CD4-positive, alpha-beta T cell treated with Interleukin-12 subunit alpha and Interleukin-12 subunit beta, for 1 hour (primary cell): ENCODE measurements at places on chromosomes 5 and 9.

DNA sequence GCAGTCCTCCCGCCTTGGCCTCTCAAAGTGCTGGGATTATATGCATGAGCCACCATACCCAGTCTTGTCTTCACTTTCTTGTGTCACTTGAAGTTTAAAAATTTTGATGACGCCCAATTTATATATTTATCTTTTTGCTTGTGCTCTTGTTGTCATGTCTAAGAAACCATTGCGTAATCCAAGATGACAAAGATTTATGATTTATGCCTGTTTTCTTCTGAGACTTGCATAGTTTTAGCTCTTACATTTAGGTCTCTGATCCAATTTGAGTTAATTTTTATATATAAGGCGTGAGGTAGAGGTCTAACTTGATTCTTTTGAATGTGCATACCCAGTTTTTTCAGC lies 18.6 kb downstream of the ANKHD1 start:
- DNase-seq: no peak

DNA sequence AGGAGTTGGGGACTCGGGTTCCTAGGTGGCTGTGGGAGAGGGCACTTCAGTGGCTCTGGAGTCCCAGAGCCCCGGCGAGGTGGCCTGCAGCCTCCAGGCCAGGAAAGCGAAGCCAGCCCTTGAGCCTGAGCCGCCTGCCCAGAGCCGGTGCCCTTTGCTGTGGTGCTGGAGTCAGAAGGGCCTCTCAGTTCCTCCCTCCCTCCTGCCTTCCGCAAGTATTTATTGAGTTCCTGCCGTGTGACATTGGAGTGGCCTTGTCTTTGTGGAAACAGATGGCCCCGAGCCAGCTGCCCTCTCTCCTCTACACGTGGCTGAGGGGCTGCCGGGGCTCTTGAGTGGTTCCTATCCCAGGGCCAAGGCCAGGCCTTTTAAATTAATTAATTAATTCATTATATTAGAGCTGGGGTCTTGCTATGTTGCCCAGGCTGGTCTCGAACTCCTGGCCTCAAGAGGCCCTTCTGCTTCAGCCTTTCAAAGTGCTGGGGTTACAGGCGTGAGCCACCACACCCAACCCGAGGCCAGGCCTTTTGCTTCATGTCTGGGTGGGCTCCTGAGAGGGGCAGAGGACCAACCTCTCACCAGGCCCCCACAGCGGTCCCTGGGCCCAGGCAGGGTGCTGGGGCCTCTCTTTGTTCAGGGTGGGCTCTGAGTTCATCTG lies 45.6 kb upstream of the IER5L start:
- no peak for DNase-seq

- DNase-seq: no peak
Observed at GRCh38 chr9:113313261-113313660, 10.1 kb upstream of the RNF183 start.

DNA sequence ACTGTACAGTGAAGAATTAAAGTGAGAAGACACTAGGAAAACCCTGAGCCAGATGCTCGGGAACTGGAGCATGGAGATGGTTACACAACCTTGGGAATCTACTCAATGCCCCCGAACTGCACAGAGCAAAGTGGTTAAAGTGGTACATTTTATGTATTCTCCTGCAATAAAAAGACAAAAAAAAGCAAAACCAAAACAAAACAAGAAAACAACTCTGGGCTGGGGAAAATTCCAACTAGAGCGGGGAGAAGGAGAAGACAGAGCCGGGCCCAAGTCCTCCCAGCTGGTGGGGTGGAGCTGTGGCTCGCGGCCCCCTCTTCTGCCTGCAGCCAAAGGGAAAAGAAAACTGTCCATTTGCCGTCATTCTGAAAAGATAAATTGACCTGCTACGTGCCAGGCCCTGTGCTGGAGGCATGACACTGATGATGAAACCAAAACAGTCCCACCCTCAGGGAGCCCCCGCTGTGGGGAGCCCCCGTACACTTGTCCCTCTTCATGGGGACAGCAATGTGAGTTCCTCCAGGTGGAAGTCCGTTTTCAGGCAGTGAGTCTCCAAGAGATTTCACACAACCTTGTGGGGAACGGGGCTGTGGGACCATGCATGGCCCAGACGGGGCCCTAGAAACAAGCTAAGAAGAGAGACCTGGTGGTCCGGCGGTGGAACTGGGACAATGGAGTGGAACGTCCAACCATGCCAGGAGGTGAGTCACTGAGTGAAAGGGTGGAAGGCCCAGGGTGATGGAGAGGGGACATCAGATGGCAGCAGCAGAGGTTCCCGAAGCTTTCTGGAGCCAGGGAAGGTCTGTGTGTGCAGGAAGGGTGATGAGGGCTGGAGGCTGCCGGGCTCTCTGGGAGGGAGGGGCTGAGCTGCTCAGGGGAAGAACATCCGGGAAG lies 114.8 kb upstream of the COL5A1 start:
- no peak for DNase-seq

GRCh38 chr5:171543148-171543815 lies 123.8 kb downstream of the FGF18 start:
- DNase-seq: no peak

GRCh38 chr5:123881759-123882244 lies 369.8 kb downstream of the CSNK1G3 start:
- DNase-seq: no peak

GRCh38 chr9:136052991-136053756 lies 41.9 kb downstream of the NACC2 start:
- no peak for DNase-seq

DNA sequence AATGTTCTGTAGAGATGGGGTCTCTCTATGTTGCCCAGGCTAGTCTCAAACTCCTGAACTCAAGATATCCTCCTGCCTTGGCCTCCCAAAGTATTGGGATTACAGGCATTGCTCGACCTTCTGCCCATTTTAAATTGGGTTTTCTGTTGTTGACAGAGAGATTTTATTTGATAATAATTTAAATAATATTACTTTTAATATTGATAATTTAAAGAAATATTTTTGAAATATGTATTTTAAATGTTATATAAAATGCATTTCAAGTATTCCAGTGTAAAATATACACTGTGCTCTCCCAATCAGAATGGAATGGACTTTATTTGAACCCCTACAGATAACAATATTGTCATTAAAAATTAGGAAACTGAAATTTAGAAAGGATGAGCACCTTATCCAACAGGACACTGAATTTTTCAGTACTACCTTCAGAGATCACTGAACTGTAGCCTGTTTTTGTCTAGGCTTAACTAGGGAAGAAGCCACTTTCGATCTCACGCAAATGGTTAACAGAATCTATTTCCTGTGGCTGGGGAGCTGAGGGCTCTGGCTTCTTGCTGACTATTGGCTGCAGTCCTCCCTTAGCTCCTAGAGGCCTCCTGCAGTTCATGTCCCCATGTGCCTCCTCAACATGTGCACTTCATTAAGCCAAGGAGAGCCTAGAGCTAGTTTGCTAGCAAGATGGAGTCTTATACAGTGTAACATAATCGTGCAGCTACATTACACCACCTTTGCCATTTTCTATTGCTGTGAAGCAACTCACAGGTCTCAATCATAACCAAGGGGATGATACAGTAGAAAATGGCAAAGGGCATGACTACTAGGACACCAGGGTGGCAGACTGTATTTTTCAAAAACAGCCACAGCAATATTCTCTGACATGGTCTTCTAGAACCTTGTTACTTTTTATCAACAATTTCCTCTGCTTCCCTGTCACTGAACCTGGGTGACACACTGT lies 150.0 kb downstream of the CDC42SE2 start:
- peak; percentile 49 for DNase-seq

DNA sequence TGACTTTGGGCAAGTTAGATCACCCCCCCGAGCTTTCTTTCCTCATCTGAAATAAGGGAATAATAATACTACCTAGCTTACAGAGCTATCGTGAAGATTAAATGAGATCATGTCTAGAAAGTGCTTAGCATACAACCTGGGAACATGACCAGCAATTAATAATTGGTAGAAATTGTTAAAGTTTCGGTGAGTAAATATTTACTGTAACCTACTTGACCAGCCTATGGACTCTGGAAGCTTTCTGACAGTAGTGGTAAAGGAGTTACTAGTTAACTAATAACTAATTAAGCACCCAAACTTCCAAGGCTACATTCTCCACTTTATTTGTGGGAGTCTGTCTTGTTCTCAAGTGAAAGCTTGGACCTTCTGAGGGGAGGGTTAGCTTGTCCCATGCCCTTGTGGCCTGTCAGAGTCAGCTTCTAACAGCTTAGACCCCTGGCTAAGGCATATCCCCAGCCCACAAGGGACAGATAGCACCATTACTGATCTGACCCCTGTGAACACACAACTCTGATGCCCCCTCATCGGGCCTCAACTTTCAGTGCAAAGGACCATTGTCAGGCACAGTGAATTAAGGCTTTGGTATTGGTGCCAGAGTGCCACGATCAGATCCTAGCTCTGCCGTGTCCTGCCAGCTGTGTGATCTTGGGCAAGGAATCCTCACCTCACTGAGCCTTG lies 58.7 kb upstream of the SAP30L start:
- no peak for DNase-seq

- DNase-seq: no peak
Observed at GRCh38 chr5:169567079-169567478, 16.5 kb upstream of the SPDL1 start.

GRCh38 chr9:83238871-83239640 lies 176.1 kb upstream of the RASEF start:
- no peak for DNase-seq

- DNase-seq: no peak
Observed at GRCh38 chr9:6896562-6896961, 138.8 kb downstream of the KDM4C start.

- no peak for DNase-seq
Observed at GRCh38 chr9:90309809-90310520, 332.7 kb downstream of the DIRAS2 start.

GRCh38 chr5:44332285-44332971 lies 56.8 kb downstream of the FGF10 start:
- no peak for DNase-seq

DNA sequence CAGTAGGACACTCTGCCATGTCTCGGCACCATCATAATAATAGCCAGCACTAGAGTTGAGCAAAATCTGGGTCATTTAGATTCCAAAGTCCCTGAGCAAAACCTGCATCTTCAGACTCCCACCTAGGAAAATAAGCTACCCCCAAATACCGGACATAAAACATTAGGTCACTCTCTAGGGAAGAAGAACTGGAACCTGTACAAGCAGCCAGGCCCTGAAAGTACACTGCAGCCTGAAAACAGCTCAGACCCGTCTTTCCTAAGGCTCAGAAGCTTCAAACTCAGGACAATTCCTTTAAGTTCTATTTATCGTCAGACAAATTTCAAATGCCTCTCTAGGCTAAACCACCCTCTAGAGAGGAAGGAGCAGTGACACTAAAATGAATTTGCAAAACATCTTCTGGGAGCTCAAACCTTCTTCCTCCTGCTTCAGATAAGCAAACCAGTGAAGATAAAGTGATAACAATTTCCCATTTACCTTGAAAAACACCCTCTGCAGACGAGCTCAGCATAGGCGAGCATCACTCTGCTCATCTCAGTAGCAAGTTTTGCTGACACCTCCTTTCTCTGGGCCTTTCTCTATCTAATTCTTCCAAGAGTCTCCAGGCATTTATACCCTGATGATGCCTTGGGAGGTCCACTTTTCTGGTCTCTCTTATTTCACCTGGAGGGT lies 34.0 kb downstream of the ADAM19 start:
- peak; percentile 46 for DNase-seq

DNA sequence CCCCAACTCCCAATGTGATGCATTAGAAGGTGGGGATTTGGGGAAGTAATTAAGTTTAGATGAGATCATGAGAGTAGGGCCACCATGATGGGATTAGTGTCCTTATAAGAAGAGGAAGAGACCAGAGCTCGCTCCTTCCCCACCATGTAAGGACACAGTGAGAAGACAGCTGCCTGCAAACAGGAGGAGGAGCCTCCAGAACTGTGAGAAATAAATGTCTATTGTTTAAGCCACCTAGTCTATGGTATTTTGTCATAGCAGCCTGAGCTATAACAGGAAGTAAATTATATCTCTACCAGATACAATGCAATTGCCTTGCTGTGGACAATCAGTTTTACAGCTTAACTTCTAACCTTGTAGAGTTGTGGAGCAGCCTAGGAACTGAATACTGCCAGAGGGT lies 58.0 kb downstream of the ANKRD33B start:
- DNase-seq: no peak

DNA sequence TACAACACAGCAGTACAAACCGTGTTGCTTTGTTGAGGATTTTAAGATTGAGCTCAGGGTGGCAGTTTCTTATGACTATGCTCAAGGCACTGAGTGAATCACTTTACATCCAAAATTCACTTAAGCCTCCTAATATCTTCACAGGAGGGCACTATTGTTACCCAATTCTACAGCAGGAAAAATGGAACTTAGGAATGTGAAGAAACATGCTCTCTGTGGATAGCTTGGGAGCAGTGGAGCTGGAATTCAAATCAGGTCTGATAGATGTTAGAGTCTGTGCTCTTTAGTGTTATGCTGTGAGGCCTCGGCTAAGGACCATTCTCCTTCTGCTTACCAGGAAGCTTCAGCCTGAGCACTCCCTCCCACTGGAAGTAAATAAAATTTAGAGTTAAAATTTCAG lies 18.7 kb upstream of the HMHB1 start:
- no peak for DNase-seq

- DNase-seq: no peak
Observed at GRCh38 chr5:151706906-151707305, 20.2 kb upstream of the SPARC start.

- DNase-seq: no peak
Observed at GRCh38 chr5:1051366-1051720, 42.7 kb downstream of the NKD2 start.

DNA sequence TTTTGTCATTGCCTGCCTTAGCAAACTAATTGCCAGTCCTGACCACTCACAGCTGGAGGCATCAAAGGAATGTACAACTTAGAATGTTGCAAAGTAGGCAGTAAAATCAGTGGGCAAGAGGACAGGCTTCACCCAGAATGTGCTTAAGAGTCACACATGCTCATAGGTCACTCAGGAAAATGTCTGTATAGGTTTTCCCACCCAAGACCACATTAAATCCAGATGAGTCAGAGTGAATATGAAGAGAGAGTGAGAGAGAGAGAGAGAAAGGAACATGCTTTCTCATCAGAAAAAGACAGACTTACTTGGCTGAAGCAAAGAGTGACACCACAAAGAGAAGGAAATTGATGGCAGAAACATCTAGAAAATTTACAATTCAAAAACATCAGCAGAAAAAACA lies 37.9 kb downstream of the PLEKHG4B start:
- DNase-seq: no peak

GRCh38 chr5:142520885-142521284 lies 165.0 kb downstream of the FGF1 start:
- no peak for DNase-seq

DNA sequence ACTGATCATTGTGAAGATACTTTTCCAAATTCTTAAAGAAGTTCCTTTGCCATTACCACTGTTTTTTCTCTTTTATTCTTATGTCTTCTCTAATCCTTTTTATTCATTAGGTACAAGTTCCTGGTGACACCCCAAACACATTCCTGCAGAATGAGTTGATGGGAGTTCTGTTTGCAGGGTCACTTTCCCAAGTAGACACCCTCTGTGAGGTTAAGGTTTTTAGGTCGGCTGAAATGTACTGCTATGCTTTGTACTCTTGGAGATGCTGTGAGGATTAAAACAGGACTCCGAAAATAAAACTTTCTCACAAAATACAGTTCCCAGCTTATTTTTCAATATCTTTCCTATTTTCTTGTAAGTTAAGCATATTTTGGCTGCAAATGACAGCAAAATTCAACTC lies 143.3 kb upstream of the TLE4 start:
- no peak for DNase-seq

- DNase-seq: no peak
Observed at GRCh38 chr9:81534138-81534875, 155.0 kb downstream of the TLE1 start.

- no peak for DNase-seq
Observed at GRCh38 chr5:87154191-87154590, 113.5 kb upstream of the RASA1 start.
